Spinal cord (tissue), 10 donors: ENCODE measurements at places on chromosomes 12 and 14. TPM values are rescaled to one million over a fixed set of nuclear protein-coding genes. Genes with fewer than 3 reads are reported as not detected.

Gene SLC35F4
- total RNA-seq: 10.8 TPM

Gene NFE2
- total RNA-seq: 6.5 TPM

DNA sequence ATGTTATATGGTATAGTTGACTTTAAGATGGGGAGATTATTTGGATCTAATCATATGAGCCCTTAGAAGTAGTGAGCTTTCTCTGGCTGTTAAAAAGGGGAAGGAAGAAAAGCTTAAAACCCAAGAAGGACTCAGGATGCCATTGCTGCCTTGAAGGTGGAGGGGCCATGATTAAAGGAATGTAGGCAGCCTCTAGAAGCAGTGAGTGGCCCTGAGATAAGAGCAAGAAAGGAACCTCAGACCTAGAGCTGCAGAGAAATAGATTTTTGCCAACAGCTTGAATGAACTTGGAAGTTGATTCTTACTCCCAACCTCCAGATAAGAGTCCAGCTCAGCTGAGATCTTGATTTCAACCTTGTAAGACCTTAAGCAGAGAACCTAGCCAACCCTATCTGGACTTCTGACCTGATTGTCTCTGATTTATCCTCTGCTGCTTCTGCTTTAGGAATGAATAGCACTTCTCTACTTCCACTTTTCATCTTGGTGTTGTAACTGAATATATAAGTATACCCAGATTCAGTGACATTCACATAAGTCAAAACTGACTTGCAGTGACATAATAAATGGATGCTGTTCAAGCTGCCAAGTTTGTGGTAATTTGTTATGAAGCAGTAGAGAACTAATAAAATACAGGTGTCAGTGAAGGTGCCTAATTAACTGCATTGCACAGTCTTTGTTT lies 33.5 kb downstream of the RAD51B start:
- DNase-seq: no peak
- no peak overlapping the region for H3K4me3 ChIP-seq
- no peaks in the 10 kb centered on the region for H3K36me3 ChIP-seq
- H3K27me3 ChIP-seq: no peaks in the 10 kb centered on the region
- H3K27ac ChIP-seq: no peak overlapping the region

DNA sequence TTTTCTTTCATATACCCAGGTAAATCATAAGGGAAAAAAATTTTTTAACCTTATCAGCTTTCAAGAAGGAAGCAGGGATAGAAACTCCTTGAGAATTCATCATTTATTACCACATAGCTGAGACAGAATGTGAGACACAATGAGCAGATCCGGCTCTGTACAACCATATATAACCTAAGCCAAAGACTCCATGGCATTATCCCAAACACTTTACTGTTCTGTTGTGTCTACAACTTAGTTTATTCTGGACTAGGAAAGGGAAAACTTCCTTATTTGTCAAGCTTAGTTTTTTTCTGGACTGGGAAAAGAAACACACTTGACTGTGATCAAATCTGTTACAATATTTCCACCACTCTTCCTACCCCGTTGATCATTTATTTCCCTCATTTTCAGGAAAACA lies 38.3 kb upstream of the CATSPERB start:
- no peak overlapping the region for H3K4me3 ChIP-seq
- no peaks in the 10 kb centered on the region for H3K36me3 ChIP-seq
- no peaks in the 10 kb centered on the region for H3K27me3 ChIP-seq
- H3K4me1 ChIP-seq: no peaks in the 10 kb centered on the region
- no peak for DNase-seq
